ENCODE measurements at places on chromosomes 3 and 15.

DNA sequence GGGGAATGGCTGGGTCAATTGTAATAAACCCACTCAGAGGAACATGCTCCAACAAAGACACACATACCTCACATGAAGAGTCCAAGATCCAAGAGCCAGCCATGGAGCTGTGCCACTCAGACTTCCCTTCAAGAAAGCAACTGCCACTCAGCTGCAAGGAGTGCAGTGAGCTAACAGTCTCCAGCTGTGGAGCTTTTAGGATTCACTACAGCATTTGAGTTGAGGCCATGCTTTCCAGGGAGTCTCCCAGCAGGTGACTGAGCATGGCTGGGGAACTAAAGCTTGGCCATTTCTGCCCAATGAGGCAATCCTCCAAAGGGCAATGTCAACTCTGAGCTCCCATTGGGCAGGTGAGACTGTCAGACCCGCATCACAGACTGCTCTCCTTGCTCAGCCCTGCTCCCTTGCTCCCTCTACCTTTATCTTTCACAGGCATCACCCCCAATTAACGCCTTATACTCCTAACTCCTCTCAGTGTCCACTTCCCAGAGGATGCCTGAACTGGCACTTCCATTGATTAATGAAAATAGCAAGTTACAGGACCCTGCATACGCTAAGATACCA lies 165.3 kb upstream of the CTNNB1 start:
- no peak for DNase-seq

DNA sequence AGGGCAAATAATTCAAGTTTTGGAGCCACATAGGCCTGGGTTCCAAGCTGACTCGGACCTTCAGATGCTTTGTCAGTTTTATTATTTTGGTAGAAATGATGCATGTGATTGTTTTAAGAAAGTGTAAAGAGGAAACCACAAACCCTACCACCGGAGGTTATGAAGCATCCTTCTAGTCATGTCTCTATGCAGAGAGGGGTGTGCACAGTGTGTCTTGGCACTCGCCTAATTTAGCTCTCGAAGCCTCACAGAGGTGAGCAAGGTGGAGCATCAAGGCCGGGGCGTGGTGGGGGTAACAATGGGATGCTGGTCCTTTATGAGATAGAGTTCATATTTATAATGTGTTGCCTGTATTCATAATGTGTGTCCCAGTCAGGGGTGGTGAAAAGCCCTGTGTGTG lies 63.7 kb upstream of the SMAD6 start:
- no peak for DNase-seq

DNA sequence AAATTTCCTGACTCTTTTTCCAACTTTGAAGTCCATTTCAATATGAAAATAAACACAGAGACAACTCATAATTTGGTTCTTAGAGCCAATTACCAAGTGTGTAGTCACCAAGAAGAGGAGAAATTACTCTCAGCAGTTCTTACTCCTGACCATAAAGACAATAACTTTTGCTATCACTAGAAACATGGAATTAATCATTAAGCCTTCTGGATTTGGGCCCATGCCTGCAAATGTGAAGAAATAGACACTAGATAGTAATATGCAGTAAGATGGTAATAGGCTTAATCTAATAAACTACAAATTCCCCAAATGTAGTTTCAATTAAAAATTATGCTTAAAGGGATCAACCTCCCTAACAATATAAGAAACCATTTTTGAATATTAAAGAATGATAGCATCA lies 185.1 kb upstream of the AGTR1 start:
- no peak for DNase-seq

DNA sequence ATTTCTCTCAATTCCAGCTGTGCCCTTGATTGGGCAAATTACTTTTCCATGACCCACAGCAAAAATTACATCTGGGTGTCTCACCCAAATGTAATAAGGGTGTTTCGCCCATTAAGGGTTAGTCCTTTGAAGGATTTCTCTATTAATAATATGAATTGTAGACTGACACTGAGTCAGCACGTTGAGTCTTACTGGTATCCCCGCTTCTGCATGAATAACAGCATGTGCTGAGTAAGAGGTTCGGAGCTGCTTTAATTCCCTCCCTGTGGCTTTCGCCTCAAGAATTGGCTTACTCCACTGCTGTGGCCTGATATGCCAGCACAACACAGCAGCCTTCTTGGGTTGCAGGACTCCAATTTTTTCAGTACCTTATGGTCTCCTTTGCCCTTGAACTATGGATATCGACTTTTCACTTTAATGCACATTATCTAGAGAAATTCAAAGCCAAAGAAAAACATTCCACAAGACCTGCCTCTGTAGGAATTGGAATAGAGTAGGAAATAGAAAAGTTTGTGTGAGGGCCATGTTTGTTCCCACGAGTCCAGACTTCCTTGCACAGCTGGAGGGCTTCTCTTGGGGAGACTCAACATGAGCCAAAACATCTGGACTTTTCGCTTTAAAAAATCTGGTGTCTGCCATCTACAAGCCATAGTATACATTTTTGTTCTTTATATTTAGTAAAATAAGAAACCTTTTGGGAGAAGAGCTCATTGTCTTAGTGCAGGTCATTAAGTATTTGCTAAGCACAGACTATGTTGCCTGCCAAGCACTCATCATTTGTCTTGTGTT lies 20.7 kb upstream of the ERC2 start:
- DNase-seq: no peak

- no peak for DNase-seq
These were observed 31.1 kb downstream of the FBXO40 start for GRCh38 chr3:121624147-121624899.

GRCh38 chr15:63938486-63939061 lies 104.8 kb upstream of the HERC1 start:
- no peak for DNase-seq

DNA sequence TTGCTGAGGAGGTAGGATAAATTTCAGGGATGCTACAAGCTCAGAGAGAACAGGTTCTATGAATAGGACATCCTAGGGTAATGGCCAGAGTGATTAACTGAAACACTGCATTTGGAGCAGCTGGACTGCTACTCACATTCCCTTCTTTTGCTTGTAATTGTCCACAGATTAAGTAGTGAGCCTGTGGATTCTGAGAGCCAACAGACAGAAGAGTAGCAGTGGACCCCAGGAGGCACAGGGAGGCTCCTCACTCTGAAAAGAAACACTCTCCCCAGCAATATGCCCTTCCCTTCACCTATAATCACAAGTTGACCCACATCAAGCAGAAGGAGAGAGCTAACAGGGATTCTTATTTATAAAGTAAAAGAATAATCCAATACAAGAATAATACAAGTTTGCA lies 10.6 kb upstream of the RFX7 start:
- no peak for DNase-seq

DNA sequence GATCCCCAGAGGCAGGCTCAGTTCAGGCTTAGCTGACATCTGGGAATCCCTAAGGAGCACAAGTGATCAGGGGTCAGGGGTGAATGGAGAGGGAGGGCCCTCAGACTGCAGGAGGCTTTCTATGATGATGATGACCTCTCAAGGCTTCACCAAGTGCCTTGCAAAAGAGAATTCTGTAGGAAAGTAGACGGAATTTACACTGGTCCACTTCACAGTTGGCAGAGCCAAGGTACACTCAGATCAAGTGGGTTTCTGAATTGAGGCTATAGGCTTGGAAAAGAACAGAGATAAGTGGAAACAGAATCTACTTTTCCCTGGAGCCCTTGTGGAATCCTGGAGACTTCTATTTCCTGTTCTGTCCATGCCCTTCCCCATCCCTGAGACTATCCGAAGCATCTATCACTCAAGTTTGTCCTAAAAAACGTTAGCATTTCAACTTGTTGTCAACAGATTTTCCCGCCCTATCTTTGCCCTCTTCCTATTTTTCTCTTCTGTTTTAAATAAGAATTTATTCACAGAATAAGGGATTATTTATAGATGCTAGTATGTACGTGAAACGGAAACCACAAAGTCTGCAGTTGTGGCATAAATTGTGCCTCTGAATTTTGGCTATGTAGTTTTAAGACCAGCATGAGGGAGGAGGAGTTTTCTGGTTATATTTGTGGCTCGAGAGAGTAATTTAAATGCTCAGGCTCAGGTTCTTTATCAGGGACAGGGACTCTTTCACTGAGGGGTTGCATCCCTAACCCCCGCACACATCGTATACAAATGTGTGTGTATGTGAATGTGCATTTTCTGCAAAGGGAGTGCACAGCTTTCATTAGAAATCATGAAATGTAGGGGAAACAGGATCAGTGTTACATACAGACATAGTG lies 12.8 kb downstream of the GCSAM start:
- no peak for DNase-seq

Measured in T-helper 2 cell (primary cell).